HAP-1 (cell line): ENCODE measurements at places on chromosomes 1 and 21.

- DNase-seq = no peak
Measured at GRCh38 chr1:143694085-143694484, 277.7 kb downstream of the FAM72C start.

- no peak for DNase-seq
Measured at GRCh38 chr21:28592205-28592865, 400.3 kb downstream of the LTN1 start.

DNA sequence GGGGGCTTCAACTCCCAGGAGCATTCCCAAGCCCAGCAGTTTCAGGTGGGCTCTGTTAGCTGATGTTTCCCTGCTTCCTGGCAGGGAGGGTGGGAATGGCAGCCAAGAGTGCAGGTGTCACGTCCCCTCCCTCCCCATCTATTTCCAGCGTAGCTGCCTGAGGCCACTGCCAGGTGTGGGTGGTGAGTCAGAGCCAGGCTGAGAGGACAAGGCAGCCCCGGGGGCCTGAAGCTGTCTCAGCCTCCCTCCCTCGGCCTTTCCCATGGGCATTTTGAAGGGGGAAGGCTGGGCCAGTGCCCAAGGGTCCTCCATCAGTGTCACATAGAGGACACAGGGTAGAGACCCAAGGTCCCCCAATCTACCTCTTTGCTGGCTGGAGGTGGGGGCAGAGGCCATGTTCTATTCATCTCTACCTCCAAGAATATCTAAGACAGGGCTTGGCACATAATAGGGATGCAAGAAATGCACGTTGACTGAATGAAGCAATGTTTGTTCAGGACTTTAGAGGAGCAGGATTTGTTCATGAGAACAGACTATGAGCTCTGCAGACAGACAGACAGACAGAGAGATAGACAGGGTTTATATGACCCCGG lies 34.4 kb upstream of the ID3 start:
- no peak for DNase-seq

GRCh38 chr1:178127482-178128191 lies 33.7 kb downstream of the RASAL2 start:
- no peak for DNase-seq

GRCh38 chr1:151924691-151925587 lies 15.6 kb upstream of the THEM4 start:
- DNase-seq = no peak

- DNase-seq = no peak
Measured at GRCh38 chr1:151475175-151475574, 15.9 kb upstream of the POGZ start.

DNA sequence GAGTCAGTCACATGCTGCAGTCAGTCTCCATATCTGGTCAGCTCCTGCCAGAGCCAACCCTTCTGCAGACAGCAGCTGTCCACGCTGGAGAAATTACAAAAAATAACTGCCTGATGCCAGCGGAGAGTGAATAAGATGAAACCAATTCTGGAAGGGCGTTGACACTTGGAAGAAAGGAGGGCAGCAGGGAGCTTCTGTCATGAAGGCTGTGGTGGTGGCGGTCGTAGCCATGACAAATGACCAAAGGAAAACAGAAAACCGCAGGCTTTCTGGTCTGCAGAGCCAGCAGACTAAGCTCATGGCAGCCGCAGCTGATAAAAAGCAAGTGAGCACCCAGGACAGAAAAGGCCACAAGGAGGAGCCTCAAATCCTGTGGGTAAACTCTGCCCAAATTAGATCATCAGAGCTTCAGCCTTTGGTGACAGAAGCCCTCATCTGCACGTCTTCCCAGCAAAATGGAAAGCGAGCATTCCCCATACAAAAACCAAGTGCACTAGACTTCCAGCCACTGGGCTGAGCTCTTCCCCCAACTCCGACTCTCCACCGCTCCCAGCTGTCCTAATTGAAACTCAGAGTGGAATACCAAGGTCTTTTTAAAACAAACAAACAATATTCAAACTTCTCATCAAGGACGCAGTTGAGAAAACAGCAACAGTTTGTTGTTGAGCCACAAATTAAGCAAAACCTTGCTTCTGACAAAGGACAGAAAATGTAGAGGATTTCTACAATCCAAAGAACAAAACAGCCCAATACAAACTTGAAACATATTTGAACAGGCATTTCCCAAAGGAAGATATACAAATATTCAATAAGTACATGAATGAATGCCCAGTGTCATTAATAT lies 28.7 kb downstream of the RSPH1 start:
- no peak for DNase-seq

GRCh38 chr1:198320759-198321158 lies 164.0 kb downstream of the NEK7 start:
- DNase-seq = no peak
